ENCODE measurements at places on chromosomes 16 and 17.
A peak's percentile ranks its signal among the peaks of the same experiment; 100 is the strongest.

DNA sequence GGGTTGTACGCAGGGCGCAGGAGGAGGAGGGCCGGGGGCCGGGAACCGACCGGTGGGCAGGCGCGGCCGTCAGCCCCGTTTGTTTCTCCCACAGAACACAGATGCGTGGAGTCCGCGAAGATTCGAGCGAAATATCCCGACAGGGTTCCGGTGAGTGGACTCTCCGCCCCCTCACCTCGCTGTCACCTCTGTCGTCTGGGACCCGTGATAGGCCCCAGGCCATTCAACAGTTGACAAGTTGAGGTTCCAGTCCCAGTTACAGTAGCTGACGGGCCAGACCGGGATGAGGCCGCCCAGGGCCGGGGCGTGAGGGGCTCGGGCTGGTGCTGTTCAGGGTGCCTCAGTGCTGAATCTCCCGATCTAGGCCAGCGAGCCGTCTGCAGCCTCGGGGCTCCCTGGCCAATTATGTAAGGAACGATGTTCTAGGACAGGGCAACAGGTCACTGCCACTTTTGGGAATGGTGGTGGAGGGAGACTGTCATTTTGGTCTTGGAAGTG lies 628 bp downstream of the GABARAPL2 start:
- DNase-seq, result peak; percentile 7

DNA sequence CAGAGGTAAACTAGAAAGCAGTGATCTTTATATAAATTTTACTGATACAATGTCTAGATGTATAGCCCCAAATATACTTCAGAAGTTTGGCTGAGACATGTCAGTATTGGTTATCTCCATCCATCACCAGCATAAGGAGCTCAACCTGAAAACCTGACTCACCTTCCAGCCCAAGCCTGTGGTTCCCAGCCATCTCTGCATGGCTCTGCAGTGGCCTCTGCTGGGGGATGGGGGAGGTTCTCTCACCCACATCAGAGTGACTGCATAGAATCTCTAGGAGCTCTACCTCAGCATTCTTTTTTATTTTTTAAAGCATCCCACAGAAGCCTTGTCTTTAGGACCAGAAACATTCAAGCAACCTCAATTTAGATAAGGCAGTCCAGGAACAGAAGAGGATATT lies 27.3 kb downstream of the USP7 start:
- DNase-seq, result peak; percentile 56

DNA sequence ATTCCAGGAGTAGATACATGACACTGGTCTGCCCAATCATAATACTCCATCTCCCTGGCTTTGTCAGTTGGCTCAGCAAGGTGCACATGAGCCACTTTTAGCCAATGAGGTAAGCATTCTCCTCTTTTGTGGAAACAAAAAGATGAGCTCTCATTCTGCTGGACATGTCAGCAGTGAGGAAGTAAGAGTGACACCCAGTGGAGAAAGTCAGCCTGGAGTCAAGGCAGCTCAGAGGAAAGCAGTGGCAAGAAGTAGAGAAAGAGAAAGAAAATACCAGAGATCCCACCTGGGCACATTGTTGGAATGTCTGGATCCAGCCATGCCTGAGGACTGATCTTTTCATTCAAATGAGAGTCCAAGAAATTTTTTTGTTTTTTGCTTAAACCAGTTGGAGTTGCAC lies 496.9 kb upstream of the C16orf82 start:
- DNase-seq, result peak; percentile 37

DNA sequence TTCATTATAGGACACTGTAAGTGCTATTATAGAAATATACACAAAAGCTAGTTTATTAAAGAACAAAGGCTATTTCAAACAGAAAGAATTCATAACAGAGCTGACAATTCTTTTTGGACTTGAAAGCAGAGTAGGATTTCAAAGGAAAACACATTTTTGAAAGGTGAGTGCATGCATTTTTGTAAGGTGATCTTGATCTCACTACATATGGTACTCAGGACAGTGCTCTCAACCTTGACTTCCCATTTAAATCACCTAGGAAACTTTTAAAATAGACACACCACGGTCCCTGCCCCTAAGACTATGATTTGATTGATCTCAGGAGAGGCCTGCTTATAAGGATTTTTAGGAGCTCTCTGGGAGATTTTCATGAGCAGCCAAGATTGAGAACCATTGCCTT lies 1362.0 kb downstream of the CDH8 start:
- DNase-seq, result no peak

GRCh38 chr17:81241203-81241602 lies 2.1 kb downstream of the NDUFAF8 start:
- DNase-seq, result no peak

GRCh38 chr17:27873746-27874145 lies 19.4 kb downstream of the LYRM9 start:
- DNase-seq, result no peak

Data from urothelium cell line (cell line).